ENCODE measurements at places on chromosomes 7 and 10.

- DNase-seq: no peak
Observed at GRCh38 chr10:84987039-84987438, 658.6 kb downstream of the CCSER2 start.

GRCh38 chr10:34854147-34854601 is 39.1 kb upstream of the PARD3 start:
- no peak for DNase-seq

DNA sequence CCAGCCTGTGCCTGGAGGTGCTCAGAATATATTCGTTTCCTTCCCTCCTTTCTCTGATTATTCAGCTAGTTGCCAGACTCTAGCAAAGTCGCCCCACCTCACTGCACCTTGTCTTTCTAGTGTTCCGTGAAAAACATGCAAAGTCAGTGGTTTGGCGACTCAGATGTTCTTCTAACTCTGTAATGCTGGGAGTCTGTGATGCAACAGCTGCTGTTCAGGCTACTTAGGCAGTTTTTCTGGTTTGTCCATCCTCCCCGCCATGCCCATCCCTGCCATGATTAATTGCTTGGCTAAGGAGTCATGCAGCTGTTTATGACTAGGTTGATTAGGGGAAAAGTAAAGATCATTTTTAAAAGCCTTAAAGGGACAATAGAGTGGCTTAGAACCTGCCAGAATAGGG is 99.4 kb downstream of the MTPN start:
- no peak for DNase-seq

DNA sequence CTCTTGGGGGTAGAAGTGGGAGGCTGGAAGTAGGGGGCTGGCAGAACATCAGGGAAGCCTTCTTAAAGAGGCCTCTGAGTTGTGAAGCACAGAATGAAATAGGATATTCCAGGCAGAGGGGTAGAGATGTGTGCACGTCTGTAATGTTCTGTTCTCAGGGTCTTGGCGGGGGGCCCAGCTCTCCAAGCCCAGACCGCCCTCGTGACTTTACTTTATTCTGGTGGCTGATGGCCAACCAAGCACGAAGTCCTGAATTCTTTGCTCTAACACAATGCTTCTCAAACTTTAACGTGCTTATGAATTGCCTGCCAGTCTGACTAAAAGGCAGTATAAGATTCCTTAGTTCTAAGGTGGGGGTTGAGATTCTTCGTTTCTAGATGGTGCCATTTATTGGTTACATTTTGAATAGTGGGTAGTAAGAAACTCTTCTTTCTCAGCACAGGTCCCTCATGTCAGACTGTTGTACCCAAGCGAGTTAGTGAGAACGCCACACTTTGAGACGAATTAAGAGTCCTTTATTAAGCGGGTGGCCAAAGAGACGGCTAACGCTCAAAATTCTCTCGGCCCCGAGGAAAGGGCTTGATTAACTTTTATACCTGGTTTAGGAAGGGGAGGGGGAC is 8.2 kb downstream of the PRXL2A start:
- no peak for DNase-seq

DNA sequence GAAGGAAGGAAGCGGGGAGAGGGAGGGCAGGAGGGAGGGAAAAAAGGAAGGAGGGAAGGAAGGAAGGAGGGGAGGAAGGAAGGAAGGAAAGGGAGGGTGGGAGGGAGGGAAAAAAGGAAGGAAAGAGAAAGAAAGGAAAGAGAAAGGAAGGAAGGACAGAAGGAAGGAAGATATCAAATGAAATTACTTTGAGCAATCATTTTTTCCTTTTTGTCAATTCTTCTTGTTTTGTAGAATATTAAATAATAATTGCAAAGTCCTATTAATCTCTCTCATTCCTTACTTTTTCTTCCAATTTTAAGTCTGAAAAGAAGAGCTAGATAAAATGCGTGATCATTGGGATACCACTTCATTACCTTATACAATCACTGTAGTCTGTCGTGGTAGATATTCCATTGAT is 117.5 kb downstream of the PLXDC2 start:
- no peak for DNase-seq
